Activated naive CD4-positive, alpha-beta T cell treated with Interleukin-2 at 50 U/mL for 16 hours (primary cell): ENCODE measurements at places on chromosomes 2 and 18.

GRCh38 chr2:191150600-191151330, at the start of gene STAT4:
Gene STAT4, minus strand, starts transcription at chr2:191150994. Its CDS starts 2,791 bp downstream, at chr2:191148203.
- peak; percentile 84 for DNase-seq

DNA sequence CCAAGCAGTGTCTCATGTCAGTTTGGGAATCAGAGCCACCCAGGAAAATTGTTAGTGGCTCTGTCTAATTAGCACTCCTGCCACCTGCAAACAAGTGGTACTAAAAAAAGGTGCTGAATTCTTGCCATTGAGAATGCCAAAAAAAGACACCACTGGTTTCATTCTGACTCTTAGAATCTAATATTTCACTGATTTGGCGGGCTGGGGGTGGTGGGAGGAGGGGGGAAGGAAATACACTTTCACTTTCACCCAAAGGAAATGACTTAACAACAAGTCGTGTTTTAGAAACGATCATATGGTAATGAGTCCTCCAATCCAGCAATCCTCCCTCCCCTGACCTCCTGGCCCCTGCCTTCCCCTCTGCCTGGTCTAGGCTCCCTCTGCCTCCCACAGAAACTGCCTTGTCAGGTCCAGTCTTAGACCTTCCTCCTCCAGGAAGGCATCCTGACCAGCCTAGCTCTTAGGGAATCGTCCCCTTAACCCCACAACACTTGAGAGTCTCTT, 4.4 kb upstream of the KLHL29 start:
- DNase-seq: peak; percentile 36

DNA sequence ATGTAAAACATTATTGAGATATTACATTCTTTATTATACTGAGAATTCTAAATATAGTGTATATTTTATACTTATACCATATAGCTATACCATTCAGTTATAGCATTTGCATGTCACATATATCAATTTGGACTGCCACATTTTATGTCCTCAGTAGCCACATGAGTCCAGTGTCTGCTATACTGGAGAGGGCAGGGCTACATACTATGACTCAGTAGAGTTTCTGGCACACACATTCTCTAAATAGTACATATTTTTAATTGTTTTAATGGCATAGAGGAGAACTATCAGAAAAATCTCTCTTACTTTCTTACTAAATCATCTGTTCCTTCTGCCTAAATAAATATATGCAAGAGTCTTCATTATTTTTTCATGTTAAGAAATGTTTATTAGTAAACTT, 55.4 kb upstream of the COL5A2 start:
- DNase-seq: no peak

- DNase-seq: no peak
These were observed 103.3 kb downstream of the MDH1 start for GRCh38 chr2:63692002-63692606.

DNA sequence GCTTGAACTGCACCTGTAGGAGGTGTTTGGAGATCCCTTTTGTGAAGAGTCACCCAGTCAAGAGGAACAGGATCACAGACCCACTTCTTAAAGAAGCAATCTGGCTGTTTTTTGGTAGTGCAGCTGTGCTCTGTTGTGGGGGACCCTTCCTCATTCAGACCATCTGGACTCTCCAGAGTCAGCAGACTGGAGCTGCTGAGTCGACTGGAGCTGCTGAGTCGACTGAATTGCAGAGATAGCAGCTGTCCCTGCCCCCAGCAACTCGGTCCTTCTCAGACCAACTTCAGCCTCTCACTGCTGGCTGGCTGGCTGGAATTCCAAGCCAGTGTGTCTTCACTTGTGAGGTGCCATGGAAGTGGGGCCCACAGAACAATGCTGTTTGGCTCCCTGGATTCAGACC, 56.8 kb downstream of the GTF3C3 start:
- DNase-seq: no peak
